ENCODE measurements at places on chromosomes 6 and 20. TPM values are rescaled to one million over a fixed set of nuclear protein-coding genes. Genes with fewer than 3 reads are reported as not detected.

DNA sequence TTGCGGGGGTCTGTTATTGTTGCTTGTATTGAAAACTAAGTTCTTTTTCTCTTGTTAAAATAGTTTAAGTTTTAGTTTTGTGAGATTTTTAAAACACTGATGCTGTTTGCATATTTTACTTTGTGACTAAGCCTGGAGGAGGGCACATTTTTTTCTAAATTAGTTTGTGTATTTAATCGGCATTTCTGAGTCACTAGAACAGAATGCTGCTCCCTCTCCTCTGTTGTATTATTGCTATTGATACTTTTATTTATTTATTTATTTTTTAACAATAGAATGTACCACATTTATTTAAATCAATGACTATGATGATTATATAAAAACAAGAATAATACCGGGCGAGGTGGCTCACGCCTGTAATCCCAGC is 5.1 kb upstream of the FAM50B start:
- peak overlapping the region; percentile 87 for H3K27ac ChIP-seq
- no peaks in the 10 kb centered on the region for H3K27me3 ChIP-seq
- H3K36me3 ChIP-seq, result no peaks in the 10 kb centered on the region
- DNase-seq, result no peak
- no peak overlapping the region for H3K4me3 ChIP-seq
- H3K4me1 ChIP-seq, result peaks cover 45% of the 10 kb centered on the region

Gene TRIM31
- not detected for total RNA-seq

GRCh38 chr6:100084316-100084990 is 90.4 kb upstream of the MCHR2 start:
- no peak overlapping the region for H3K27ac ChIP-seq
- no peaks in the 10 kb centered on the region for H3K4me1 ChIP-seq
- no peak overlapping the region for H3K4me3 ChIP-seq
- DNase-seq, result no peak

- no peaks in the 10 kb centered on the region for H3K36me3 ChIP-seq
- no peak for DNase-seq
- no peak overlapping the region for H3K27ac ChIP-seq
These were observed 95.4 kb downstream of the OGFRL1 start for GRCh38 chr6:71383901-71384489.

DNA sequence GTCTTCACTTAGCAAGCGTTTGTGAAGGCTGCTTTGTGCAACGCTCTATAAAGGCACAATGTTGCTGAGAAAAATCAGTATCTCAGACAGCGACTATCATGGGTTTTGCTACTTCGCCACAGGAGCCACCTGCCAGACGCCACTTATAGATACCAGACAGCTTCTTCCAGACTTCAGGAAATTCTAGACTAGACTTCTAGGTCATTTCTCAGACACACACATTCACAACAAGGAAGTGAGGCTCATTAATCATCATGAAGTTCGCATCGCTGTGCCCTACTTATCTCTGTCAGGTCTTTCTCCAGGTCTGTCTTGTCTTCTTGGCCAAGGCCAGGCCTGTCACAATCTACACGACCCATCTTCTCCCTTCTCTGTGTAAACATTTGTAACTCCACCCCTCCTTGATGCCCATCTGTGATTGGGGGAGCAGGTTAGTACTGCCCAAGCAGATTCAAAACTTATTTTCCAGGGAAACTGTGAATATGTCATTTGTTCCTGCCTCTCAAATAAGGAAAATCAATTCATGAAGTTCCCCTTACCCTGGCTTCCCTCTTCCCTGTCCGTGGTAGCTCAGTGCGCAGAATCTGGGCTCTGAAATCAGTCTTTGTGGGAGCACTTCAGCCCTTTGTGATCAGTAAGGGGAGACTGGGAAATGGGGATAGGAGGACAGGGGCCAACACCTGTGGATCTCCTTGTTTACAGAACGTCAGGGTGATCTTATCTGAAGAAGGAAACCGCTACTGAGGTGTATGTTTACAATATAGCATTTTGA is 115.5 kb downstream of the TNFAIP3 start:
- H3K27ac ChIP-seq, result no peak overlapping the region
- no peaks in the 10 kb centered on the region for H3K27me3 ChIP-seq
- no peak for DNase-seq
- no peak overlapping the region for H3K4me3 ChIP-seq
- H3K36me3 ChIP-seq, result no peaks in the 10 kb centered on the region

Gene MCCD1
- not detected for total RNA-seq

Gene BMP6
- 4.7 TPM for total RNA-seq

GRCh38 chr20:19886661-19887288 is 128.7 kb downstream of the RIN2 start:
- peaks cover 39% of the 10 kb centered on the region for H3K4me1 ChIP-seq
- no peaks in the 10 kb centered on the region for H3K27me3 ChIP-seq
- no peaks in the 10 kb centered on the region for H3K36me3 ChIP-seq
- H3K27ac ChIP-seq, result peak overlapping the region; percentile 88
- no peak for DNase-seq
- H3K4me3 ChIP-seq, result peak overlapping the region; percentile 61

GRCh38 chr6:142162780-142163179 is 15.7 kb downstream of the VTA1 start:
- no peaks in the 10 kb centered on the region for H3K36me3 ChIP-seq
- H3K27me3 ChIP-seq, result no peaks in the 10 kb centered on the region
- H3K4me1 ChIP-seq, result peaks cover 29% of the 10 kb centered on the region
- no peak for DNase-seq
- H3K27ac ChIP-seq, result no peak overlapping the region

DNA sequence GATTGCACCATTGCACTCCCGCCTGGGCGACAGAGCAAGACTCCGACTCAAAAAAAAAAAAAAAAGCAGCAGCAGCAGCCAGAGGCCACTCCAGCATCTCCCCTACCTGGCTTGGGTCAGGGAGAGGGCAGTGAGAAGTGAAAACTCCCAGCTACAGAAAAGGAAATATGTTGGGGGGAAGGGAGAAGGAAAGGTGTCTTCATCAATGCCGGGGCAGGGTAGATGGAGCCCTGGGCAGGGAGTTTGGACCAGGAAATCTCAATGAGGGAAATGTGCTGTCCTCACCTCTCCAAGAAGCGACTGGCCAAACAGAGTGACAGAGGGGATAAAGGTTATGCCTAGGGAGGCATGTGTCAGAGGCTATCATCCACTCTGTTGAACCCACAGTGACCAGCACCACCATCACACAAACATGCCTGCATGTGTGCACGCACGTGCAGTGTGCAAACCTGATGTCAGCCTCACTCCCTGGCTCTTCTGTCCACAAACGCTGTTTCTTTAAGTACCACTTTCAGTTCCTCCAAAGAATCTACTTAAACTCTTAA is 887 bp upstream of the AIF1 start:
- no peaks in the 10 kb centered on the region for H3K36me3 ChIP-seq
- no peak for DNase-seq
- no peak overlapping the region for H3K4me3 ChIP-seq
- H3K4me1 ChIP-seq, result no peaks in the 10 kb centered on the region
- no peak overlapping the region for H3K27ac ChIP-seq

- peaks cover 40% of the 10 kb centered on the region for H3K4me1 ChIP-seq
- H3K27me3 ChIP-seq, result no peaks in the 10 kb centered on the region
- peak overlapping the region; percentile 90 for H3K27ac ChIP-seq
- H3K36me3 ChIP-seq, result no peaks in the 10 kb centered on the region
- no peak overlapping the region for H3K4me3 ChIP-seq
These were observed 46.9 kb upstream of the ENPP5 start for GRCh38 chr6:46217671-46218131.

DNA sequence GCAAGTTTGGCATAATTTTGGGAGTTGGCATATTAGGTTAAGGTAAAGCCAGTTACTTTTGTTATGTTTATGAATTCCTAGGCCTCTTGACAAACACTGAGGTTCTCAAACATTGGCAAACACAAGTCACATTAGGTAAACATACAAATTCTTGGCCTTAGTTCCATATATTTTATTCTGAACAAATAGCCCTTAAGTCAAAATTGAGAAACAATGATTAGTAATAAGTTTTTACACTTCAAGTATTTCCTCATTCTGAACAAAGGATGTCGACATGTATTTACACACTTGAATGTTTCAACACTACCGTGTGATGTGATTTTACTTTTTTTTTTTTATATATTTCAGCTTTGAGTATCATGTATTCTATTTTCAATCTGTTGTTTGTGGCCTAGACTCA is 3.8 kb upstream of the ECHDC1 start:
- H3K4me1 ChIP-seq, result peaks cover 5% of the 10 kb centered on the region
- H3K36me3 ChIP-seq, result no peaks in the 10 kb centered on the region
- H3K27me3 ChIP-seq, result no peaks in the 10 kb centered on the region
- H3K27ac ChIP-seq, result no peak overlapping the region

- no peaks in the 10 kb centered on the region for H3K27me3 ChIP-seq
- DNase-seq, result no peak
- H3K27ac ChIP-seq, result no peak overlapping the region
- H3K4me1 ChIP-seq, result peaks cover 25% of the 10 kb centered on the region
These were observed 54.8 kb downstream of the PHACTR2 start for GRCh38 chr6:143732536-143732935.

- H3K4me3 ChIP-seq, result no peak overlapping the region
- H3K4me1 ChIP-seq, result no peaks in the 10 kb centered on the region
- H3K27ac ChIP-seq, result no peak overlapping the region
- H3K27me3 ChIP-seq, result no peaks in the 10 kb centered on the region
- no peak for DNase-seq
These were observed 42.4 kb downstream of the MYT1 start for GRCh38 chr20:64206614-64207013.

GRCh38 chr6:109344226-109344625 is 38.0 kb downstream of the CD164 start:
- H3K27ac ChIP-seq, result no peak overlapping the region
- H3K4me3 ChIP-seq, result no peak overlapping the region
- DNase-seq, result no peak
- no peaks in the 10 kb centered on the region for H3K27me3 ChIP-seq
- no peaks in the 10 kb centered on the region for H3K36me3 ChIP-seq

GRCh38 chr6:155443168-155443567 is 12.5 kb downstream of the NOX3 start:
- H3K4me3 ChIP-seq, result no peak overlapping the region
- H3K27me3 ChIP-seq, result no peaks in the 10 kb centered on the region
- H3K36me3 ChIP-seq, result no peaks in the 10 kb centered on the region
- H3K27ac ChIP-seq, result no peak overlapping the region

- no peaks in the 10 kb centered on the region for H3K36me3 ChIP-seq
- H3K4me1 ChIP-seq, result no peaks in the 10 kb centered on the region
- no peak overlapping the region for H3K4me3 ChIP-seq
- H3K27me3 ChIP-seq, result no peaks in the 10 kb centered on the region
- no peak for DNase-seq
These were observed 314.7 kb downstream of the EPM2A start for GRCh38 chr6:145420599-145420998.

GRCh38 chr6:24242924-24243323 is 114.9 kb downstream of the DCDC2 start:
- no peak for DNase-seq
- no peaks in the 10 kb centered on the region for H3K4me1 ChIP-seq
- no peak overlapping the region for H3K4me3 ChIP-seq
- no peaks in the 10 kb centered on the region for H3K36me3 ChIP-seq
- H3K27me3 ChIP-seq, result no peaks in the 10 kb centered on the region
- no peak overlapping the region for H3K27ac ChIP-seq

DNA sequence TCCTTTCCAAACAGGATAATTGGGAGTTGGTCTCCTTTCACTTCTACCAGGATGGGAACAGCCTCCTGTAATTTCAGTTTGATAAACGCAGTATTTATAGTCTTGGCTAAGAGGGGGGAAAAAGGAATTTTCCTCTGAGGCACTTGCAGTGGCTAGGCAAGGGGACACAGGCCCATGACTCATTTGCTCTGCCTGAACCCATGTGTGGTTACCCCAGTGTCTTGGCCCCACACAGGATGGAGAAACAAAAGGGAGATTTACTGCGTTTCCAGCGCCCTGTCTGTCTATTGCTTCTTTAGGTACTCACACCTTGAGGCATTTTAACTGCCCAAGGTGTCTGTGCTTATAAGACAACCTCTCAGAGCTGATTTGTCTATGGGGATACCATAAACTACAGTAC is 74.8 kb upstream of the NEDD9 start:
- H3K27ac ChIP-seq, result no peak overlapping the region
- H3K27me3 ChIP-seq, result no peaks in the 10 kb centered on the region
- no peaks in the 10 kb centered on the region for H3K4me1 ChIP-seq
- H3K36me3 ChIP-seq, result no peaks in the 10 kb centered on the region
- no peak for DNase-seq
- no peak overlapping the region for H3K4me3 ChIP-seq

GRCh38 chr6:116253188-116253504 is 729 bp downstream of the TSPYL4 start:
- peak overlapping the region; percentile 89 for H3K27ac ChIP-seq
- H3K36me3 ChIP-seq, result no peaks in the 10 kb centered on the region
- peak overlapping the region; percentile 89 for H3K4me3 ChIP-seq
- no peaks in the 10 kb centered on the region for H3K27me3 ChIP-seq
- DNase-seq, result no peak
- peaks cover 61% of the 10 kb centered on the region for H3K4me1 ChIP-seq

- H3K27ac ChIP-seq, result no peak overlapping the region
- no peaks in the 10 kb centered on the region for H3K27me3 ChIP-seq
- peaks cover 18% of the 10 kb centered on the region for H3K36me3 ChIP-seq
- no peak for DNase-seq
- peaks cover 8% of the 10 kb centered on the region for H3K4me1 ChIP-seq
- H3K4me3 ChIP-seq, result no peak overlapping the region
These were observed 32.7 kb upstream of the KATNA1 start for GRCh38 chr6:149681209-149681608.

- DNase-seq, result no peak
- H3K4me1 ChIP-seq, result no peaks in the 10 kb centered on the region
- H3K36me3 ChIP-seq, result no peaks in the 10 kb centered on the region
- no peaks in the 10 kb centered on the region for H3K27me3 ChIP-seq
- H3K4me3 ChIP-seq, result no peak overlapping the region
These were observed 269.1 kb downstream of the PHF3 start for GRCh38 chr6:63904650-63905248.

- H3K27me3 ChIP-seq, result no peaks in the 10 kb centered on the region
- H3K4me1 ChIP-seq, result no peaks in the 10 kb centered on the region
- DNase-seq, result no peak
- H3K4me3 ChIP-seq, result no peak overlapping the region
- no peak overlapping the region for H3K27ac ChIP-seq
- no peaks in the 10 kb centered on the region for H3K36me3 ChIP-seq
These were observed 462.6 kb downstream of the TBC1D32 start for GRCh38 chr6:120871416-120872261.

- H3K36me3 ChIP-seq, result no peaks in the 10 kb centered on the region
- no peak for DNase-seq
- H3K4me1 ChIP-seq, result no peaks in the 10 kb centered on the region
These were observed 1190.5 kb upstream of the EYS start for GRCh38 chr6:66897576-66897975.

DNA sequence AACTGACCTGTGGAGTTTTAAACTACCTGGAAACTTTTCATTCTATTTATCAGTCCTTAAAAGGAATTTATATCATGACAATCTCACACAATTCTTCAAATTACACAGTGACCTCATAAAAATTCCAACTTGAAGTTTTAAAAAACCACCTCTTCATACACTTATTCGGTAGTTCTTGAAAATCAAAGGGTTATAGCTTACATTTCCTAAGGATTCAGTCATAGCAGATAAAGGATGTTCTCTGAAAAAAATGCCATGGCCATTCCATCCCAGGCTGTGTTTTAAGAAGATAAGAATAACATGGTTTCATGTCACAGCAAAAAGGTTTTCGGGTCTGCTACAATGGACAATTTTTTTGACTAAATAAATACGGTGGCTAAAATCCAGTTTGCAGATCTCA is 41.2 kb downstream of the GOPC start:
- no peak overlapping the region for H3K4me3 ChIP-seq
- H3K27me3 ChIP-seq, result no peaks in the 10 kb centered on the region
- H3K36me3 ChIP-seq, result no peaks in the 10 kb centered on the region
- H3K4me1 ChIP-seq, result no peaks in the 10 kb centered on the region
- H3K27ac ChIP-seq, result no peak overlapping the region
- no peak for DNase-seq
